Stimulated activated CD8-positive, alpha-beta memory T cell treated with anti-CD3 and anti-CD28 coated beads, Interleukin-2, amount 100 ng/mL, for 48 hours (primary cell): ENCODE measurements at places on chromosomes 4 and X.

- peak; percentile 20 for DNase-seq
These were observed 29.6 kb downstream of the ADH7 start for GRCh38 chr4:99405433-99406115.

DNA sequence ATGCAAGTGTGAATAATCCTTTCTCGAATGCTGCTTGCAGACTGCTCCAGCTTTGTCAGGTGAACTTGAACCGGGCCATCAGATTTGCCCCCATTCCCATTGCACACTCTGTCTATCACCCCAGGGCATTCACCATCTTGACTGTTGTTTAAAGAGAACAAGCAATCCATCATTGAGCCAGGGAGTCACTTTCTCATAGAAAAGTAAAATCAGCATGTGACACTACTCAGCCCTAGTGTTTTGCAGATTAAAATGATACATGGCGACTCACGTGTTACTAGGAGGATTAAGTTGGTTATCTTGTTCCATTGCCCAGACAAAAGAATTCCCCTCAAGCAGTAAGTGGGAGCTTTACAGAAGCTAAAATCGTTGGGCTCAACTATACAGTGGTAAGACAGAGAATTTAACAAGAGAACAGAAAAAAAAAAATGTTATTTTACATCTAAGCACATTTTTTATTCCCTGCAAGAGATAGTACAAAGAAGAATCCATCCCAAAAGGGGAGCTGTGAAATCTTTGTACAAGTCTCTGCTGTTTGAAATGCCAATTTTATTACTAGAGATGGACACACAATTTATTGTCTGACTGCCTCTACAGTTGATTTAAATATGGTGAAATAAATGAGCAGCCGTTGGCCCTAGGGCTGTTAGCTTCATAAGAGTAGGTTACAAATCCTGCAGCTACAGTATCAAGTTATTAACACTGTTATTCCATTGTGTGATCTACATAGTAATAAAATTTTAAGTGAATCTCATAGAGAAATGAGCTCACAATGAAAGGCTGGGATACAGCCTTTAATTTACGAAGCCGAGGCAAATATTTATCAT lies 67.5 kb downstream of the NEUROG2 start:
- no peak for DNase-seq

DNA sequence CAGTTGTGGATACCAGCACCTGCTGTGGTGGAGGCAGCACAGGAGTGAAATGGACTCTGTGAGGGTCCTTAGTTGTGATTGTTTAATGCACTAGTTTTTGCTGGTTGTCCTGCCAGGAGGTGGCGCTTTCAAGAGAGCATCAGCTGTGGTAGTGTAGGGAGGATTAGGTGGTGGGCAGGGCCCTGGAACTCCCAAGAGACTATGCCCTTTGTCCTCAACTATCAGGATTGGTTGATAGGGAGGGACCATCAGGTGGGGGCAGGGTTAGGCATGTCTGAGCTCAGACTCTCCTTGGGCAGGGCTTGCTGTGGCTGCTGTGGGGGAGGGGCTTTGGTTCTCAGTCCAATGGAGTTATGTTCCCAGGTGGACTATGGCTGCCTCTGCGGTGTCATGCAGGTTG lies 121.9 kb downstream of the RRAGB start:
- no peak for DNase-seq

DNA sequence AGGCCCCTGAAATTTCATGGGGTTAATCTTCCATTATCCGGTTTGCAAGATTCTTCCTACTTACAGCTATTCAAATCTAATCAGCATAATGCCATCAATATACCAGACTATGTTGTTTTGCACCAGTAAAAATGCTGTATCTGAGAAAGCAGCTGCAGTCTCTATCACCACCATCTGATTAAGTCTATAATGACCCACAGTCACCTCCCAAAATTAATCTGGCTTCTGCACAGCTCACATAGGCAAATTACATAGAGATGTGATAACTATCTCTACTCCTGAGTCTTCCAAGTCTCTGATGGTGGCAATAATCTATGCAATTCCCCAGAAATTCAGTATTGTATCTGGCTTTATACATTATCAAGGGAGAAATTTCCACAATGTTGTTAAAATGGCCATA lies 113.2 kb downstream of the STPG2 start:
- DNase-seq: no peak

GRCh38 chr4:6591313-6591712 lies 16.3 kb downstream of the MAN2B2 start:
- DNase-seq: no peak
